ENCODE measurements at places on chromosomes 6 and 20.

GRCh38 chr6:168950858-168951214 is 302.8 kb downstream of the THBS2 start:
- peak; percentile 76 for DNase-seq

GRCh38 chr6:34246563-34247391 is 2.0 kb downstream of the SMIM29 start:
- peak; percentile 62 for DNase-seq

GRCh38 chr6:73523434-73524123 is 2.7 kb upstream of the EEF1A1 start:
- DNase-seq = peak; percentile 82

GRCh38 chr20:39245685-39246311 is 283.7 kb downstream of the DHX35 start:
- DNase-seq = no peak

- no peak for DNase-seq
Measured at GRCh38 chr20:723756-724155, 44.5 kb downstream of the SLC52A3 start.

Measured in sigmoid colon (tissue), 7 donors.